ENCODE measurements at places on chromosomes 7 and 10. TPM values are rescaled to one million over a fixed set of nuclear protein-coding genes. Genes with fewer than 3 reads are reported as not detected.

TSPAN12 gene
- total RNA-seq, result 65.8 TPM

EVX1 gene
- total RNA-seq, result not detected

GRCh38 chr10:55628260-55628701 lies 732.8 kb downstream of the ZWINT start:
- no peak for DNase-seq

- DNase-seq, result no peak
Measured at GRCh38 chr10:4546500-4546899, 279.5 kb upstream of the AKR1E2 start.

WEE2 gene
- not detected for total RNA-seq

MET gene
- 59.4 TPM for total RNA-seq

AKR1C1 gene
- total RNA-seq, result 48.7 TPM

CCDC71L gene
- 20.4 TPM for total RNA-seq

DNA sequence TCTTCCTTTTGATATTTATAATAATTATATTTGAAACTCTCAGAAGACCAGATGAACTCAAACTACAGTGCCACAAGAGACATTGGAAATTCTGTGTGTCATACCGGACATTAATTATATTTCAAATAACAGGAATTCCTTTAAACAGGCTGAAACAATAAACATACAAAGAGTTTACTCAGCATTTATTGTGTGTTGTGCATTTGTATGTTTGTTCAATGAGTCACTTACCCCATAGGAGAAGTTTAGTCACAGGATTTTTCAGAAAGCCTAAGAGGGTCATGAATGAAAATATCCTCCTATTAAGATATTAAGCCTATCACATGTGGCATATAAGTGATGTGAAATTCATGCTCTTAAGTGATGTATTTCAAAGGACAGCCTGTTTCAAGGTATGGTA lies 566.8 kb downstream of the CNTNAP2 start:
- no peak for DNase-seq

GRCh38 chr7:79730971-79731370 lies 277.5 kb upstream of the MAGI2 start:
- DNase-seq, result no peak

SBDS gene
- total RNA-seq, result 124 TPM

SH2B2 gene
- 7.2 TPM for total RNA-seq

DNA sequence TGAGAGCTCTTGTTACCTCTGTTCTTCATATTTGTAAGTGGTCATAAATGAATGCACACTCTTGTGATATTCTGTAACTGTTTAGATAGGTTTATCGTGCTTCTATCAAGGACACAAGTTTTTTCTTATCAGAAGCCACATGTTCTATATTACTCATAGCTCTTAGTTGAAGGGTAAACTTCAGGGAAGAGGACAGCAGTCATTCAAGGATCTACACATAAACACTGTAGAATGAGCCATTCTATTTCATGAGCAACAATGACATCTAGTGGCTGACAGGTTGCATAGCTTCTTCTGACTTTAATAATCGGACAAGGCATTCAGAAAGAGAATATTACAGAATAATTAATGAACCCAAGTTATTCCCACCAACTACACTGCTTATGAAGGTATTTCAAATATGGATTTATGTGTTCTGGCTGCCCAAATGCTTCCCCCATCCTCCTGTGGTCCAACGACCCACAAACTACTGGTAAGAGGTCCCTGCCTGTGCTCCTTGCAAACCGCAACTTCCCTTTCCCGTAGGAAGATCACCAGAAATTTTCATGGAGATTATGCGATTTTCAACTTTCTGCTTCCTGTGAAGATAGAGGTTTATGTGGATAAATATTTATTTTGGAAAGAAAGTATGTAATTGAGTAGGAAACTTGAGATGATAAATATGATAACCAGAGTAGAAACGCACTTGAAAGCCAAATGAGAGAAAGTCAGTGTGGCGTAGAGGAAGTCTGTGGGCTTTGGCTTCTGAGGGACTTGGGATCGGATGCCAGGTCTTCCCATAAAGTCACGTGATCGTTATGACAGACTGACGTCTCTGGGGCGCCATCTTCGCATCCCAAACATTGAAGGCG lies 16.8 kb upstream of the ABCB5 start:
- DNase-seq, result no peak

GRCh38 chr7:55432939-55433784 lies 68.0 kb downstream of the LANCL2 start:
- DNase-seq, result no peak

WNT8B gene
- total RNA-seq, result not detected

DNA sequence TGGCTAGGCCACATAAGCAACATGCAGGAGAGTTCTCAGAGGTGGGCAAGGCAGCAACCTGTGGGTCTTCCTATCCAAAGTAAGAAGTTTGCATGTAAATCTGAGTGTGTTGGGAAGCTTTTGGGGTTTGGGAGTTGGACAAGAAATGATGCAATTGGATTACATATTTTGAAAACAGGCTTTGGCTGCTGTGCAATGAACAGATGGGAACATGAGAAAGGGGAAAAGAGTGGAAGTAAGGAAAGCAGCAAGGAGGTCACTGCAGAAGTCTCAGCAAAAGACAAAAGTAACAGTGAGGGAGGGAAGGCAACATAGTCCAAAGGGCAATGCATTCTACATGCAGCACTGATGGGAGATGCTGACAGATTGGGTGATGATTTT lies 61.1 kb upstream of the C10orf90 start:
- DNase-seq, result no peak

SRGN gene
- total RNA-seq, result 91.4 TPM

- no peak for DNase-seq
Measured at GRCh38 chr7:73418113-73418703, 15.4 kb upstream of the FZD9 start.

- DNase-seq, result peak; percentile 59
Measured at GRCh38 chr10:128263891-128264688, 137.9 kb upstream of the MKI67 start.

DNA sequence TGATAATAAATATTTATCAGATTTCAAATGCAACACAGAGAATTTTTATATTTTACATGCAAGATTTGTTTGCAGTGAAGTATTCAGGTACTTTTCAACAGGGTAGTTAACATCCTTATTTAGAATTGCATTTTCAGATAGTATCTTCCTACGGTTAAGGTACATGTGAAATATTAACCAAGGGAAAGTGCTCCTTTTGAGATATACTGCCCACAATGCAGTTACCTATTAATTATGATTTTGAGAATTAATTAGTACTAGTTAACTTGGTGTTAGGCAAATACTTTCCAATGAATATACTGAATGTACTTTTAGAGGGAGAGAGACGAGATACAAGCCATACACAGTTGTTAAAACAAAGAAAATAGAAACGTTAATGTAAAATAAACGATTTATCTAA lies 206.2 kb upstream of the YAE1 start:
- no peak for DNase-seq

OPN4 gene
- total RNA-seq, result not detected

TRIM73 gene
- total RNA-seq, result 6.0 TPM

DNA sequence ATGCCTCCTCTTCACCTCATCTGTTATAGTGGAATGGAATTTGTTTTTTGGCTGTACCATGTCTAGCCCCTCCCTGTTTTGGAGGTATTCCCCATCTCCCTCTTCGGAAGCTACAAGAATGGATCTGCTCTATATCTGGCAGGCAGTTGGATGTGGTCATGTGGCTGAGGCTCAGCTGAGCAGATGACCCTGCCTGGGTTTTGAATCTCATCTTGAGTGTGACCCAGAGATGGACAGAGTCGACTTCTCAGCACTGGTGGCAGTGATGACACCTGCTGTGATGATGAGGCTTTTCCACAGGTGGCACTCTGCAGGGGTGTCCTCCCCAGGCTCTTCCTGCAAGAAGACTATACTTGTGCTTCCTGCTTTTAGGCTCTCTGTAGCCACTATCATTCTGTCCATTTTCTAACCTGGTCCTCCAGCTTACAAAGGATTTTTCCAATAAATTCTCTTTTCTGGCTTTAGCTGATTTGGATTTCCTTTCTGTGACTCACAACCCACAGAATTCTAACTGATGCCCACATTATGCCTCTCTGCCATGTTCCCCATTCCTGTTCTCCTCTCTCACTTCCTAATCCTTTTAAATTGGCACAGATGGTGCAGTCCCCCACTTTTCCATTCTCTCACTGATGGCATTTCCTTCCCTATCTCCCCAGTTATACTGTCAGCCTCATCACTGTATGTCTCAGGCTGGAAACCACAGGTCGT lies 7.5 kb upstream of the ARHGAP22 start:
- peak; percentile 7 for DNase-seq
